ENCODE measurements at places on chromosomes 11 and 22.

GRCh38 chr22:29830585-29830984 is 7.5 kb downstream of the ASCC2 start:
- DNase-seq: no peak

- DNase-seq: no peak
Observed at GRCh38 chr11:100778166-100778785, 91.2 kb downstream of the ARHGAP42 start.

GRCh38 chr11:45322891-45323600 is 36.9 kb upstream of the SYT13 start:
- DNase-seq: no peak

DNA sequence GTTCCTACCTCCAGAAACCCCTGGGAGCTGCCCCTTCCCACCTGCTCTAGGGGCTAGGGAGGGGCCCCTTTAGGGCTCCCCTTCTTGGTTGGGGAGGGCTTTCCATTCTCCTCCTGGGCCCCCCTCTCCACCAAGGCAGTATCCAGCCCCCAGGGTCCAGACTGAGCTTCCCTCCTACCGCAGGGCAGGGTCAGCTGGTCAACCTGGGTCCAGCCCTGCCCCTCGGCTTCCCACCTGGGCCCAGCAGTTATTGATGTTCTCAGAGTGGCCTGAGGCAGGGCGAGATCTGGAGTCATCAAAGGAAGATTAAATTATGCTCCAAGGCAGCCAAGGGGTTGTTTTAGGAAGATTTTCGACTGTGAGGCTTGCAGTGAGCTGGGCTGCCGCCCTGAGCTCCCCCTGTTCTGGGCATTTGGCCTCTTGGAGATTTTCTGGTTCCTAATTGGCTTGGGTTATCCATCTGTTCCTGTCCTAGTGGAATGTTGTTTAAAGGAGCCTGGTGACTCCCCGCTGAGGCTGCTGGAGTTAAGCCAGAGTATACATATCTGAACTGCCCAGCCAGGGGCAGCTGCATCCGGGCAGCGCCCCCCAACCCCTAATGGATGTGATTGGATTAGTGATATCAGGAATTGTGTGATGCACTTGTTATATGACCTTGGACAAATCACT is 1.8 kb upstream of the SLC22A8 start:
- DNase-seq: peak; percentile 54

GRCh38 chr11:59186130-59186594 is 14.2 kb downstream of the DTX4 start:
- no peak for DNase-seq

DNA sequence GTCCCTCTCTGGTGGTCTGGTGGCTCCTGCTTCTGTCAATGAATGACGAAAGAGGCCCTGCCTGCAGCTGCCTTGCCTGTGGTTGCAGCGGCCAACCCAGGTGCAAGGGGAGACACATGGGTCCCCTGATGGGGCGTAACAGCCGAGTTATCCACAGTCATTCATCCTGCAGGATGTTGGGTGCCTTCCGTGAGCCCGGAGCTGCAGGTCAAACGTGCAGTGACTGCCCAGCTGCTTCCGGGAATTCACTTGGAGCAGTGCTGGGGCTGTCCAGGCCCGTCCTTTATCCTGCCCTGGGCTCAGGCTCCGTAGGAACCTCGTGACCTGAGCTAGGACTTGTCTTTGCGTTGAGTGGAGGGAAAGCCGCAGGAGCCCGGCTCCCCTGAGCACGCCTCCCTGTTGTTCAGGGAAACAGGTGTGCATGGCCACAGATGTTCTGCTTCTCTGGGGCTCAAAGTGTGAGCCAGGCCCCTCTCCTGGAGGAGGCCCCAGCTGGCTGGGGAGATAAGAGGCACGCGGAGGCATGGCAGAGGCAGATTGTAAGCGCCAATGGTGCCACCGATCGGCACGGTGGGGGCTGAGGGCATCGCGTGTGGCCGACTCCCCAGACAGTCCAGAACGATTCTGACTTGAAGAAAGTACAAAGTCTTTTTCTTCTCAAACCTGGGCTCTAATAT is 635.4 kb downstream of the BRD1 start:
- DNase-seq: no peak

- DNase-seq: no peak
Observed at GRCh38 chr11:47007579-47007978, 71.0 kb downstream of the CSTPP1 start.

DNA sequence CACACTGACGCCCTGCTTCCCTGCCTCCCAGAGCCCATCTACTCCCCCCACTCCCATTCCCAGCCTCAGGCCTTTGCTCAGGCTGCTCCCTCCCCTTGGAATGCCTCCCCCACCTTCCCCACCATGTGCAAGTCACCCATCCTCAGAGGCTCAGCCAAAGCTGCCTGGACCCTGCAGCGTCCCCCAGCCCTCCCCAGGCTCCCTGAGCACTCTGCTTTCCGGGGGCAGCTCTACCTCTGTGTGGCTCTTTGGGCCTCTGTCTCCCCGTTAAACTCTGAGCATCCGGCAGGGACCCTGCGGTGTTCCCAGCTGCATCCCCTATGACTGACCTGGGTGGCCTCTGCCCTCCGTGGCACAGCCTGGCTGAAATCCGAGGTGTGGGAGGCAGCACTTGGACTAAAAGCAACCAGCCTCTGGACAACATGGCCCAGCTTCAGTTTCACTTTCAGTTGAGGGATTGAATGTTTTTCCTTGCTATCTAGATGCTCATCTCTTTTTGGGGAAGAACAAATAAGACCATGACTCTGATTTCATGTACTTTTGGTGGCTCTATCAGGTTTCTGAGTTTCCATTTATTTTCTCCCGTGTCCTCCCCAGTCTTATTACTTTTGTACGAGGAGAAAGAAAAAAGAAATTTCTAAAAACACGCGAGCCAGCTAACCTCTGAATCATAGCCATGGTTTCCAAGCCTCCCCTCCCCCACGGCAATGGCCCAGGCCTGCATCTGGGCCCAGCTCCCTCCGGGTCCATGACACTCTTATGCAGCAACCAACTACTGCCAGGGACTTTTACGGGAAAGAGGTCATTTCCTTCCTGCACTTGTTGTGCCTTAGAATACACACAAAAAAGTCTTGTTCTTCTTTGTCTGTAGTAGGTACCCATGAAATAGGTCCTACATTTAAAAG is 3.8 kb downstream of the APOL3 start:
- peak; percentile 29 for DNase-seq

GRCh38 chr22:47000256-47000655 is 237.8 kb downstream of the TBC1D22A start:
- no peak for DNase-seq

DNA sequence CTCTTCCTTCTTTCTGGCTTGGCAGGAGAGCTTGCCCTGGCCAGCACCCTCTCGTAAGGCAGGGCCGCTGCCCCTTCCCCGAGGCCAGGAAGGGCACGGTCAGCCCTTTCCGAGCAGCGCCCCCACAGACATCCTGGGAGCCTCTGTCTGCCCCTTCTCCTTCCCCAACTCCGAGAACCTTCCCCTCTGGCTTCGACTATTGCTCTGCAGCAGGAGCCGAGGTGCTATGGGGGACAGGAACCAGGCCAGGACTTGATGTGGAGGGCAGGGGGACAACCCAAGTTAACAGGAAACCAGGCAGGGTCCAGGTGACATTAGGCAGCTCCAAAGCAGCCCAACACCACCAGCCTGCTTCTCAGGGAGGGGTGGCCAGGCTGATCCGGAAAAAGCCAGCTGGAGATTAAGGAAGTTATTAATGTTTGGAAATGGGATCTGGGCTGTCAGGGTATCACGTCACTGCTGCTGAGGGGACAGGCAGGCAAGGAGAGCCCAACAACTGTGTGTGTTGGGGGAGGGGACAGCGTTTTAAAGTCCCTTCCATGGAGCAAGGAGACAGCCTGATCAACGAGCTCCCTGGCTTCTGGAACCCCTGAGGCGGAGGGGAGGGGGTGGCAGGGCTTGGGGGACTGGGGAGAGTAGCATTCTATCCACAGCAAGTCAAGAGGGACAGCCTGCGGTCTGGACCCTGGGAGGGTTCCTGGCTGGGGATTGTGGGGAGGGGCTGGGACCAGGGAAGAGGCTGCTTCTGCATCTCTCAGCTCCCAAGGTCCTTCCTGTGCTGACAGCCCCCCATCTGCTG is 27.3 kb downstream of the SYT7 start:
- DNase-seq: no peak

DNA sequence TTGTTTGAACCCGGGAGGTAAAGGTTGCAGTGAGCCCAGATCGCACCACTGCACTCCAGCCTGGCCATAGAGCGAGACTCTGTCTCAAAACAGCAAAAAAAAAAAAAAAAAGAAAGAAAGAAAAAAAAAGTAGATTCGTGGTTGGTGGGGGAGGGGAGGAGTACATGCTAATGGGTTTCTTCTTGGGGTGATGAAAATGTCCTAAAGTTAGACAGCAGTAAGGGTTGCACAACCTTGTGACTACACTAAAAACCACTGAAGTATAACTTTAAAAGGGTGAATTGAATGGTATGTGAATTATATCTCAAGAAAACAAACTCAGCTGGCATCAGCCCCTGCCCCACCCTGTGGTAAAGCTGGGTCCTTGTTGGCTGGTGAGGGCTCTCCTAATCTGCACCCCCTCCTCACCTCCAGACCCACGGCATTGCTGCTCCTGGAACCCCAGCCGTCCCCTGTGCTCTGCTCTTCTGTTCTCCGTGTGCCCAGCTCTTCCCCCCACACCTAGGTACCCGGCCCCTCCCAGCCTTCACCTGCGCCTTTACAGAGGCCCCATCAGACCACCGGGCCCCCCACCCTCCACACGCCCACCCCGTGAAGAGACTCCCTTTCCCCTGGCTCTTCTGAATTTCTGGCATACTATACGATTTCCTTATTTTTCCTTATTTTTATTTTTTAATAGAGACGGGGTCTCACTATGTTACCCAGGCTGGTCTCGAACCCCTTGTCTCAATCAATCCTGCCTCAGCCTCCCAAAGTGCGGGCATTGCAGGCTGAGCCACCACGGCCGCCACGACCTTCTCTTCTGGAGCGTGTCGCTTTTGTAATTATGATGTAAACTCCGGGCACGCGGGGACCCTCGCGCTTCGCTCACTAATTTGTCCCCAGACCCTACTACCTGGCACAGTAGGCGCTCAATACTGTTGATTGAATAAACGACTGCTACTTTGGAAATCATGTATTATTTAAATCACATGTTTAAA is 924 bp upstream of the FADD start:
- DNase-seq: no peak

DNA sequence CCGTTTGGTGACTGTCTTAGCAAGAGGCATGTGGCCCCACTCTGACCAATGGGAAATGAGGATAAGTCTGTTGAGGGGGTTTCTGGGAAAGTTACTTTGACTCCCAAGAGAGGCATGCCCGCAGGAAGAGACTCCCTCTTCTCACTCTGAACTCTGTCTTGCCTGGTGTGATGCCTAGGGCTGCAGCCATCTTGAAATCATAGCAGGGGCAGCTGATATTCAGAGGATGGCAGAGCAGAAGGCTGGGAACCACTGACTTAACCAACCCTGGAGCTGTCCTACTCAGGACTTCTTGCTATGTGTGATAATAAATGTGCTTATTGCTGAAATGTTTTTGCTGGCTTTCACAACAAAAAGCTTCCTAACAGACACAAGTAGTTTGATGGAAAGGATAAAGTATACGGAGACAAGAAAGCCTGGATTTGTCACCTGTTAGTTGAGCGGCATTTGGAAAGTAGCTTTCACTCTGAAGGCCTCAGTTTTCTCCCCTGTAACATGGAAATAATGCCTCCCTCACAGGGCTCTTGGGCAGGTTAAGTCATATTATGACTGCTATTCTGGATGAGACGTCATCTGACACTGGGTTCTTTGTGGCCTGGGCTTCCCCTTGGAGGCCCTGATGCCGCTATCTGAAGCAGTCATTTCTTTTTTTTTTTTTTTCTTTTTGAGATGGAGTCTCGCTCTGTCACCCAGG is 128.5 kb downstream of the CEP164 start:
- DNase-seq: no peak

GRCh38 chr11:2314525-2315394 is 12.9 kb downstream of the TSPAN32 start:
- DNase-seq: peak; percentile 90

- no peak for DNase-seq
Observed at GRCh38 chr11:83448686-83449085, 162.5 kb upstream of the CCDC90B start.

- no peak for DNase-seq
Observed at GRCh38 chr11:121422675-121423074, 29.4 kb upstream of the SORL1 start.

GRCh38 chr22:33891455-33891854 is 28.8 kb downstream of the LARGE1 start:
- no peak for DNase-seq

- peak; percentile 43 for DNase-seq
Observed at GRCh38 chr11:27201454-27202302, 161.1 kb downstream of the BBOX1 start.

DNA sequence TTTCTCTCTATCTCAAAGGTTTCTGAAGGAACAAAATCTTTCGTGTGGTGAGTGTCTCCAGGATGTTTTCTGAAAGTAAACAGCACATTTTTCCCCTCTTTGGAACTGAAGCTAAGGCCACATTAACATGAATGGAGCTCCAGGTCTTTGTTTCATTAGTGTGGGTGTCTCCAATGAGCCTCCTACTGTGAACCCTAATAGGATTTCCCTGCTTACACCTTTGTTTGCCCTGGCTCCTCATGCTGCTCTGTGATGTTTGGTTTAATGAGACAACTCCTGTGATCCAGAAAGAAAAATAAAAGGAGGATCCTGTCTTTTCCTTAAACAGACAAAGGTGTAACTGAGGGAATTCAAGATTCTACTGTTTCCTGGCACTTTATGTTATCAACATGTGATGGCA is 76.9 kb upstream of the SLC6A5 start:
- peak; percentile 18 for DNase-seq

Measured in brain (organoid and tissue), 16 donors.